ENCODE measurements at places on chromosomes 4 and X.

GRCh38 chr4:31715302-31715701 lies 995.1 kb downstream of the PCDH7 start:
- no peak for DNase-seq

DNA sequence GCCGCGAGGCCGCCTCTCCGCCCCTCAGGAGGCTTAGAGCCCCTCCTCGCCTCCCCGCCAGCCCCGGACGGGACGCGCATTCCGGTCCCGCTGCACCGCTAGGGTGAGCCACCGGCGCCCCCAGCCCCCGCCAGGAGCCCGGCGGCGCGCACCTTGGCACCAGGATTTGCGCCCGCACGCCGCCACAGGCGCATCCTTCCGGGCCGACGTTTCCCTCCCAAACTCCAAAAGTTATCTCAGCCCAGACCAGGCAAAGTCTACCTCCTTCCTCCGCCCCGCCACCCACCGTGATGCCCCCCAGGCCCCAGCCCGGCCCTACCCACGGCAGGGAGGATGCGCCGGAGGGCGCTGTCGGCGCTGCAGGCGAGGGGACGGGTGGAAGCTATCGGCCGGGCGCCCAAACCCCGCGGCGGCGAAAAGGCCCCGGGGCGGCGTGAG lies 538 bp downstream of the SCML2 start:
- DNase-seq, result peak; percentile 18

DNA sequence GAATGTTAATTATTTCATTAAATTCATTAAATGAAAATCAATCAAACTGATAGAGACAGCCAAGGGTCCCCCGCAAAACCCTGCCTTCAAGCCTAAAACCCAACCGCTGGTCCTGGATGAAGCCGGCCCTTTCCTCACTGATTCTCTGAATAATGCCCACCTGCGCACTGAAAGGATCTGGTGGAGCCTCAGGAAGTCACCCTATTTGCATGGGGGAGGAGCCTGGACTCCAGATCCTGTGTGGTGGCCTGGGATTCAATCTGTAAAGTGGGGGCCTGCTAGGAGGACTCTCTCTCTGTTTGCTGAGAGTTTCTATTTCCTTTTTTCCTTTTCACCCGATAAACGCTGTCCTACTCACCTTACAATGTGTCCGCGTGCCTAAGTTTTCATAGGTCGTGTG lies 97.9 kb upstream of the ADAMTS3 start:
- DNase-seq, result no peak

GRCh38 chrX:10286195-10286594 lies 129.4 kb downstream of the CLCN4 start:
- DNase-seq, result no peak
